ENCODE measurements at places on chromosomes 2 and 18. TPM values are rescaled to one million over a fixed set of nuclear protein-coding genes. Genes with fewer than 3 reads are reported as not detected.

DNA sequence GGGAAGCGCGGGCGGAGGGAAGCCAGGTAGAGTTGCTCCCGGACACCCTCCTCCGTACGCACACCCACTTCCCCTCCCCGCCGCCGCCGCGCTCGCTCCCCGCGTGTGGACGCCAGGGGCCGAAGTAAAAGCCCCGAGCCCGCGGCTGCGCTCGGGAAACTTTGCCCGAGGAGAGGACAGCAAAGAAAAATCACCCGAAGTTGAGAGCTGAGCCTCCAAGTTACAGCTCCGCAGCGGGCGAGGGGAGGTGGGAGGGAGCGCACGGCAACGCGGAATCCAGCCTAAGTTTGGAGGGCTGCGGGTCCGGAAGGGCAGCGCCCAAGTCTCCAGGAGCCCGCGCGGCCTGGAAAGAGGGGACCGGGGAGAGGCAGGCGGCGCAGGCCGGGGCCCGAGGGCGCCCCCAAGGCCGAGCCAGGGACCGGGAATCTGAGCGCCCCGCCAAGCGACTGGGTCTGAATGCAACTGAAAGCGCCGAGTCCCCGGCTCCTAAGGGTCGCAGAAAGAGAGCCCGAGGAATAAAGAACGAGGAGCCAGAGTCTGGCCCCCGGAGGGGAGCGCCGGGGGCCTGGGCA, 706 bp upstream of the BCL11A start:
- DNase-seq: no peak

- no peak for DNase-seq
These were observed 88.8 kb downstream of the ZCCHC2 start for GRCh38 chr18:62611453-62612288.

Gene SPATA3
- total RNA-seq: not detected

Gene FARP2
- 42.7 TPM for total RNA-seq

Measured in tibial nerve (tissue), 4 donors.